Osteoblast (primary cell): ENCODE measurements at places on chromosomes 6 and 20.
A peak's percentile ranks its signal among the peaks of the same experiment; 100 is the strongest.

GRCh38 chr6:43616725-43617472 lies 12.2 kb downstream of the GTPBP2 start:
- no peak for DNase-seq

- DNase-seq, result peak; percentile 86
Observed at GRCh38 chr6:157825243-157825904, 2.3 kb downstream of the SNX9 start.

DNA sequence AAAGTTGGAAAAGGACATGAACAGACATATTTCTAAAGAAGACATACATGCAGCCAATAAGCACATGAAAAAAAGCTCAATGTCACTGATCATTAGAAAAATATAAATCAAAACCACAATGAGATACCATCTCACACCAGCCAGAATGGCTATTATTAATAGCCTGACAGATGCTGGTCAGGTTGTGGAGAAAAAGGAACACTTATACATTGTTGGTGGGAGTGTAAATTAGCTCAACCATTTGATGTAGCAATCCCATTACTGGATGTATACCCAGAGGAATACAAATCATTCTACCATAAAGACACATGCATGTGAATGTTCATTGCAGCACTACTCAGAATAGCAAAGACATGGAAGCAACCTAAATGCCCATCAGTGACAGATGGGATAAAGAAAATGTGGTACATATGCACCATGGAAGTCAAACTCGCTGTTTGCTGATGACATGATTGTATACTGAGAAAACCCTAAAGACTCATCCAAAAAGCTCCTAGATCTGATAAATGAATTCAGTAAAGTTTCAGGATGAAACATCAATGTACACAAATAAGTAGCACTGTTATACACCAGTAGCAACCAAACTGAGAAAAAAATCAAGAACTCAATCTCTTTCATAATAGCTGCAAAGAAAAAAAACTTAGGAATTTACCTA lies 196.8 kb downstream of the ADGB start:
- DNase-seq, result no peak

DNA sequence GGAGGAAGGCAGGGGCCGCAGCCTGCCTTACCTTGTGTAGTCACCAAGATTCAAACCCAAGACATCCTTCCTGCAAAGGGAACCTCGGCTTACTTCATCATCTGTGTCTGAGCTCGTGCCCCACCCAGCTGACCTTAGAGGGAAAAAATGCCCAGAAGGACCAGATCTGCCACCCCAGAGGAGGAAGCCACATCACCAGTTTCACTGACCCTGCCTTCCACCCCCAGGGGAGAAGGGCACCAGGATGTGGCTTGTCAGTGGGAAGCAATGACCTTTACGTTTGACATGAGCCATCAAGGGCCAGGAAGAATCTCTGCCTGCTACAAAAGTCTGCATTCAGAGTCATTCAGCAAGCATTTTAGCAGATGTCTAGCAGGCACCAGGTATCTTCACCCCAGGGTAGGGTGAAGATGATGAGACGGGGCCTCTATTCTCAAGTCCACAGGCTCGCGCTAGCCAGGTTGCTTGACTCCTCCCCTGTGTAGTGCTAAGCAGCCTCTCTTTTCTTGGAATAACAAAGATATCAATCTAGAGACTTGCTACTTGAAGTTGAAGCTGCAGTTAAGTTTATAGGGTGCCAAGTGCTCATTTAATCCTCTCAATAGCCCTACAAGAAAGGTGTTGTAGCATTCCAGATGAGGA lies 28.1 kb downstream of the HM13 start:
- no peak for DNase-seq

DNA sequence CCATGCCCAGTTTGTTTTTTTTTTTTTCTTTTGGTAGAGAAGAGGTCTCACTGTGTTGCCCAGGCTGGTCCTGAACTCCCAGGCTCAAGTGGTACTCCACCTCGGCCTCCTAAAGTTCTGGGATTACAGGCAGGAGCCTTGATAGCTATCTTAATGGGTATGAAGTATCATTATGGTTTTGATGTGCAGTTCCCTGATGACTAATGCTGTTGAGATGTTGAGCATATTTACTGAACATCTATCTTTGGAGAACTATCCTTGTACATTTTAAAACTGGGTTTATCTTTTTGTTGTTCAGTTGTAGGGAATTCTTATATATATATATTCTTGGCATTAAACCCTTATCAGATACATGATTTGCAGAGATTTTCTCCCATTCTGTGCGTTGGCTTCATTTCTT lies 21.4 kb upstream of the MYL9 start:
- DNase-seq, result peak; percentile 91

GRCh38 chr20:45365444-45365970 lies 2.6 kb downstream of the SYS1 start:
- no peak for DNase-seq

DNA sequence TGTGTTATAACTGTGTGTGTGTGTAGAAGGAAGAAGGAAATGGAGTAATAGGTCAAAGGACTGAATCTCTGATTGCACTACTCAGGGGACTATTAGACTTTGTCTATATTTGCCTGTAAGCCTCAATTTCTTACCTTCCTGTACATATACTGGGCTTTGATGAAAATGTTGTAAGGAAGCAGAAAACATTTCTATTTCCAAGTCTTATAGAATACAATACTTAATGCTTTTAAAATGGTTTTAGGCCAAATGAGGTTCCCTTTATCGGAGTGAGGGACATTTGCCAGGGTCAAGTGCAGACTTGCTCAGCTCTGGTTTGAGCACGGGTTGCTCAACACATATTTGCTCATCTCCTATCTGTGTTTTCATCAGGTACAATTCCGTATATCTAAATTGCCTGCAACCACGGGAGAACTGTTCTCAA lies 28.3 kb downstream of the MEP1A start:
- no peak for DNase-seq

DNA sequence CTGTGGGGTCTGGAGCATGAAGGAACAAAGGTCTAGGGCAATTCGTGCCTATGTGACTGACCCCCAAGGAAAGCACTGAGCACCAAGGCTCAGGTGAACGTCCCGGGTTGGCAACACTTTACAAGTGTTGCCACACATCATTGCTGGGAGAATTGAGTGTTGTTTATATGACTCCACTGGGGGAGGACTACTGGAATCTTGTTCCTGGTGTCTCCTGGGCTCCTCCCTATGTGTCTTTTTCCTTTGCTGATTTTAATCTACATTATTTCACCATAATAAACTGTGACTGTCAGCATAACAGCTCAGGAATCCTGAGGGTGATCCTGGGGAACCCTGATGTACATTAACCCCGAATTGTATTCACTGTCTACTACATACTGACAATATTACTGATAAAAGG lies 207.7 kb upstream of the BMP2 start:
- DNase-seq, result no peak
